ENCODE measurements at places on chromosomes 3 and 15. TPM values are rescaled to one million over a fixed set of nuclear protein-coding genes. Genes with fewer than 3 reads are reported as not detected.

DNA sequence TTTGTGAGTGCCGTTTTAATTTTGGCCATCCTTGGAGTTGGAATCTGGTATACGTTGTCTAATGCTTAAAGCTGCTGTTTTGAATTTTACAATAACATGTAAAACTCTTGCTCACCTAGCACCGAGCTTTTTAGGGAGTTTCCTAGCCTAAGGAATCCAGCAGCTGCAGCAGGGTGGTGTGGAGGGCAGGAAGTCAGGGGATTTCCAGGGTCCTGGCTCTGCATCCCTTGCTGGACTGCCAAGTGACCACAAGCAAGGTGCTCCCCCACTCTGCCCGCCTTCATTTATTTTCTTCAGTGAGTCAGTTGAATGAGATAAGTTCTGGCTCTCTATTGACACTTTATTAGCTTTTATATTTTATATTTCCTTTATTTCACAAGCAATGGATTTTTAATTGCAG is 113.7 kb downstream of the ATG7 start:
- no peak for DNase-seq

- DNase-seq: no peak
Observed at GRCh38 chr15:43246261-43246774, 20.4 kb downstream of the TGM5 start.

DNA sequence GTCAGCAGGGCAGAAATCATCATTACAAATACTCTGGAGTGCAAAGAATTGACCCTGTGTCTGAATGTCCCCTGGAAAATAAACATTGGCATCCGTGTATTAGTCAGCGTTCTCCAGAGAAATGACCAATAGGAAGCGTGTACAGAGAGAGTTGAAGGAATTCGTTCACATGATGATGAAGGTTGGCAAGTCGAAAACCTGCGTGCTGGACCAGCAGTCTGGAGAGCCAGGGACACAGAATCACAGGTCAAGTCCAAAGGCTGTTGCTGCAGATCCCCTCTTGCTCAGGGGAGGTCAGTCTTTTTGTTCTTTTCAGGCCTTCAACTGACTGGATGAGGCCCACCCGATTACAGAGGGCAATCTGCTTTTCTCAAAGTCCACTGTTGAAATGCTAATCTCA is 16.6 kb downstream of the GP9 start:
- no peak for DNase-seq

GRCh38 chr3:17386432-17386831 is 356.0 kb downstream of the TBC1D5 start:
- no peak for DNase-seq

Gene ILDR1
- 0.33 TPM for total RNA-seq

Gene SMAD6
- total RNA-seq: 20.3 TPM

Gene ETV5
- 5.0 TPM for total RNA-seq
